Mesenteric fat pad (tissue), 1 donor: ENCODE measurements at places on chromosomes 16 and 17.

DNA sequence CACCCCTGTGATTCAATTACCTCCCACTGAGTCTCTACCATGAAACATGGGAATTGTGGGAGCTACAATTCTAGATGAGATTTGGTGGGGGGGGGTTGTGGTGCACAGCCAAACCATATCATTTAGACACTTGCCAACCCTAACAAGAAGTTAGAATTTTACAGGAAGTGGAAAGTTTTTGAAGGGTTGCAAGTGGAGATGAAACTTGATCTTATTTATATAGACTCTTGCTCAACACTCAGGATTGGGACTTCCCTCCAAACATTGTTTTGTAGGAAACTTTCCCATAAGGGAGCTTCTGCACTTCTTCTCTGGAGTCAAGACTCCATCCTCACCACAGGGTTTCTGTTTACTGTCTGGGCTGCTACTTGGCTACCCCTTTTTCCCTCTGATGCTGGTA, 266.7 kb upstream of the CDH11 start:
- DNase-seq: no peak

DNA sequence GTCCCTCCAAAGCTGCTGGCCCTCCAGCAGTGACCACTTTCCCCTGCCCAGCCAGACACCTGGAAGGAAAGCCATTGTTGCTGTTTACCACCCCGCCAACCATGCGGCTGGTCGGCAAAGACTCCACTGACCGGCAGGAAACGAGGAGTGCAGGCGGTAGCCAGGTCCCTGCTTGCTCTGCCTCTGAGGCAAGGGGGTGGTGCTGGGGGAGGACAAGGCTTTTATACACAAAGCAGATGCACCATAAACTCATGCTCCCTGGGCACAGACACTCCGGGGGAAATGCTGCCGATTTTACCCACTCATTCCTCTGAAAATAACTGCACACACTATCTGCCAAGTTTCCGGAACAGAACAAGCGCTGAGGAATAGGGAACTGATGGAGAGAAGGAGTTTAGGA, 62.8 kb upstream of the GRIN2A start:
- no peak for DNase-seq

- no peak for DNase-seq
These were observed 29.7 kb upstream of the WSCD1 start for GRCh38 chr17:6040504-6040903.

DNA sequence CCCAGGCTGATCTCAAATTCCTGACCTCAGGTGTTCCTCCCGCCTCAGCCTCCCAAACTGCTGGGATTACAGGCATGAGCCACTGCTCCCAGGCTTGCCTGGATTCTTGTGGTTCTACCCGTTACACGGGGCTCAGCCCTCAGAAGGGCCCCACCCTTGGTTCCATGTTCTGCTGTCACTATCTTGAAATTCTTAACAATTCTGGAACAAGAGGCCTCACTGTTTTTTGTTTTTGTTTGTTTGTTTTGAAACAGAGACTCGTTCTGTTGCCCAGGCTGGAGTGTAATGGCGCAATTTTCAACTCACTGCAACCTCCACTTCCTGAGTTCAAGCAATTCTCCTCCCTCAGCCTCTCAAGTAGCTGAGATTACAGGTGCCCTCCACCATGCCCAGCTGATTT, 96.6 kb downstream of the CACNG3 start:
- DNase-seq: no peak

- no peak for DNase-seq
These were observed 10.6 kb downstream of the NAA60 start for GRCh38 chr16:3454093-3454492.

- peak; percentile 93 for DNase-seq
These were observed 214.1 kb downstream of the SEC14L1 start for GRCh38 chr17:77354670-77355455.

GRCh38 chr16:51801635-51802034, 650.6 kb upstream of the SALL1 start:
- no peak for DNase-seq

DNA sequence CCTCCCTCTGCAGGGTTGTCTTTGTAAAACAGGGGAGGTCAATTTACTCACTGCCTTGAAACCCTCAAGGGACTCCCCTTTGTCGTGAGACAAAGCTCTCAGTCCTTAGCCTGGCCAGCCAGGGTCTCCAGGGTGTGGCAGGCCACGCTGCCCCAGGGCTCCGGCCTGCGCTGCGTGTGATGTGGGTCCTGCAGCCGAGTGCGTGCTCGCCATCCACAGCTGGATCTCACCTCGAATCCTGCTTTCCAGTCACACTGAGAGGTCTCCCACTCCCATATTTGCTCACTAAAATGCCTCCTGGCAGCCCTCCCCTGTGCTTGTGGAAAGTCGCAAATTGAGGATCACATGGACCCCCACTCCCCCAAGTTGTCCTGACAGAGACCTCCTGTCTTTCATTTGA, 10.0 kb upstream of the CLEC18C start:
- peak; percentile 91 for DNase-seq

- no peak for DNase-seq
These were observed 3.7 kb downstream of the TEPSIN start for GRCh38 chr17:81234940-81235821.

DNA sequence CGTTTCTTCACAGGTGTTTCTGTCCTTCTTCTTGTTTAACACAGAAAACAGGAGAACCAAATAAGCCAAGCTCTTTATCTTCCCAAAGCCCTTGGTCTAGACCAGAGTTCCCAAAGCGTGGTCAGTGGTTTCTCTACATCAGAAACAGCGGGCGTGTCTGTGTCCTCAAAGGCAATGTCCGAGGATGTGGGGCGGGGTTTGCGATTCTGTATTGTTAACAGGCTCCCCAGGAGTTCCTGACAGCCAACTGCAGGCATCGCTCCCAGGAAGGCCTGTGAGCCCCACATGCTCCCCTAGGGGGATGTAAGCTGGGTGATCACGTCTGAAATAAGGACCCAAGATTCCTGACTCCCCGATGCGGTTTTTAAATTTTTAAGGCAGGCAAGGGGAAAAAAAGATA, 28.4 kb upstream of the SLC25A19 start:
- no peak for DNase-seq

GRCh38 chr17:57965521-57966160, 10.4 kb upstream of the CUEDC1 start:
- no peak for DNase-seq

- no peak for DNase-seq
These were observed 41.8 kb downstream of the BRD7 start for GRCh38 chr16:50326835-50327465.

DNA sequence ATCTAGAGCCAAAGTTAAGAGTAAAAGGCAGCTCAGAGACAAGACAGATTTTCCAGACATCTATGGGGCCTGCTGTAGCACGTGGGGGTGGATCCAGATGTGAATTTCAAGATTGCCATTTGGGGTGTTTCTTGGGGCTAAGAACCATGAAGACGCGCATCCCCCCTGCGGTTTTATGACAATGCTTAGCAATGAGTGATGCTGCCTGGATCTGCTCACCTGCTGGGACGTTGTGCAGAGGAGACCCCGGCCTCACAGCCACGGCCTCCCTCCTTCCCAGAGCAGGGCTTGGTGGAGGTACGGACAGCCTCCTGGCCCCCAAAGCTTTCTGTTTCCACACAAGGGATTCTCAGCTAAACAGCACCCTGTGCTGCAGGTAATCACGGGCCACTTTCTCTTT, 151.5 kb upstream of the DYNLRB2 start:
- no peak for DNase-seq

- no peak for DNase-seq
These were observed 446.5 kb downstream of the MAF start for GRCh38 chr16:79154086-79154485.

DNA sequence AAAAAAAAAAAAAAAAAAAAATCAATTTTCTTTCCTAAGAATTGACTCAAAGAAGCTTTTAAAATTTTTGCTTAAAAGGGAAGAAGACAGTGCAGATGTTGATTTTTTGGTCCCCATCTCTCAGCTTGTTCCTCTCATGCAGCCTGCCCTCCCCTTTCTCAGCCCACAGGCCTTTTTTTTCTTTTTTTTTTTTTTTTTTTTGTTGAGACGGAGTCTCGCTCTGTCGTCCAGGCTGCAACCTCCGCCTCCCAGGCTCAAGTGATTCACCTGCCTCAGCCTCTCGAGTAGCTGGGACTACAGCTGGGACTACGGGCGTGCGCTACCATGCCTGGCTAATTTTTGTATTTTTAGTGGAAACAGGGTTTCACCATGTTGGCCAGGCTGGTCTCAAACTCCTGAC, 17.7 kb downstream of the YPEL2 start:
- DNase-seq: no peak

DNA sequence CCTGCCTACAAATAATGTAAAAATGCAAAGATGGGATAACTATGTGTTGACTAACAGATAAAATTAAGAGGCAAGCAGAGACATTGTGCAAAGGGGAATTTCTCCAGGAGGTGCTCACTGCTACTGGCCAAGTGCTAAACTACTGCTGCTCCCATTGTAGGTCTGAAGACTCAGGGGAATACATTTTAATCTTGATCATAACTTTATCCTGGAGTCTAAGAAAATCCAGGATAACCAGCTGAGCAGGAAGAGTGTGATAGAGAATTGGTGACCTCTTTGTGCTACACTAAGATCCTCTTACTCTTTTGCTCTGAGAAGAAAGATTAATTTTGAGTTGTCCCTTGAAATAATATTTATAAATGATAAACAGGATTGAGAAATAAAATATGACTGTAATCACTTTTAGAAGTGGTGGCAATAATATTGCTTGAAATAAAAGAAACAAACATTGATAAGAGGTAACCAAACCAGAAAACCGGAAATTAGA, 5.9 kb downstream of the RNF43 start:
- DNase-seq: no peak

- DNase-seq: no peak
These were observed 50.8 kb upstream of the PVALEF start for GRCh38 chr17:81114351-81115093.

- no peak for DNase-seq
These were observed 24.7 kb downstream of the GDE1 start for GRCh38 chr16:19497176-19497575.

GRCh38 chr17:76085731-76086366, 6.9 kb downstream of the ZACN start:
- DNase-seq: no peak

- DNase-seq: no peak
These were observed 193.5 kb upstream of the ANKFN1 start for GRCh38 chr17:55959756-55960155.

GRCh38 chr17:13931800-13932460, 137.4 kb upstream of the COX10 start:
- no peak for DNase-seq

DNA sequence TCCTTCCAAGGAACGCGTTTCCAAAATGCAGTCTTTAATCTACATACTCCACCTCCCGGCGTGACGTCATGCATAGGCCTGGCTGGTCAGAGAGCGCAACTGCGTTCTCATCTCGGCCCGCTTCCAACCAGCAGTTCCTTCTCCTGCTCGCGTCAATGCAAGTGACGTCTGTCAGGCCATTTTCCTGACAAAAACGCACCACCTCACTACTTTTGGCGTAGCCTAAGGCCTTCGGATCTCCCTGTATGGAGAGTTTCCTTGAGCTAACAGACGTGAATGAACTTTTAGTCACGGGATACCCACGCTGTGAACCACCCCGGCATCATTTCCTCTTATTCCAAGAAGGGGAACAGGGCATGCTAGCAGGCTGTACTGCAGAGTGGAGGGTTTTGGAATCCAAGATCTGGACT, 25.0 kb downstream of the TEX14 start:
- DNase-seq: no peak

GRCh38 chr16:28596115-28596630, 677 bp downstream of the SULT1A2 start:
- no peak for DNase-seq

- no peak for DNase-seq
These were observed 223.1 kb downstream of the ZNF423 start for GRCh38 chr16:49632795-49633184.

DNA sequence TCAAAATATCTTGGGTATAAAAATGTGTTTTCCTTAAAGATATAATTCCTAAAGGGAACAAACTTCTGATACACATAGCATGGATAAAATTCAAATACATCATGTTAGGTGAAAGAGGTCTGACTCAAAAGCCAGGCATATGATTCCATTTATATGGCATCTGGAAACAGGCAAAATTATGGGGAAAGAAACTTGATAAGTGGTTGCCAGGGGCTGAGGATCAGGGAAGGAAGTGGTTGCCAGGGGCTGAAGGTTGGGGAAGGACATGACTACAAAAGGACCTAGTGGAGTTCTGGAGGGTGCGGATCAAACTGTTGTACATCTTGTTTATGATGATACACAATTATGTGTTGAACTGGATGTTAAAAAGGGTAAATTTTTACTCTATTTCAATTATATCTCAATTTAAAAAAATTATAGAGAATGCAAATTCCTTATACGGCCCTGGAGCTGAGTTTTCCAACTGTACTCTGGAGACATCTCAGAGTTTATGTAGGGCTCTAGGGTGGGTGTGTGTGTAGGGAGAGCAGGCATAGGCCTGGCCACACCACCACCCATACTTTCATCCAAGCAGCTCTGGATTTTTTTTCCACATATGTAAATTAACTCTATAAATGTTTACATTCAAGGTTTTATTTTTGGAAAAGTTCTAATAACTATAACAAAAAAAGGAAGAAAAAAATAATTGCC, 55.0 kb downstream of the AMFR start:
- no peak for DNase-seq

DNA sequence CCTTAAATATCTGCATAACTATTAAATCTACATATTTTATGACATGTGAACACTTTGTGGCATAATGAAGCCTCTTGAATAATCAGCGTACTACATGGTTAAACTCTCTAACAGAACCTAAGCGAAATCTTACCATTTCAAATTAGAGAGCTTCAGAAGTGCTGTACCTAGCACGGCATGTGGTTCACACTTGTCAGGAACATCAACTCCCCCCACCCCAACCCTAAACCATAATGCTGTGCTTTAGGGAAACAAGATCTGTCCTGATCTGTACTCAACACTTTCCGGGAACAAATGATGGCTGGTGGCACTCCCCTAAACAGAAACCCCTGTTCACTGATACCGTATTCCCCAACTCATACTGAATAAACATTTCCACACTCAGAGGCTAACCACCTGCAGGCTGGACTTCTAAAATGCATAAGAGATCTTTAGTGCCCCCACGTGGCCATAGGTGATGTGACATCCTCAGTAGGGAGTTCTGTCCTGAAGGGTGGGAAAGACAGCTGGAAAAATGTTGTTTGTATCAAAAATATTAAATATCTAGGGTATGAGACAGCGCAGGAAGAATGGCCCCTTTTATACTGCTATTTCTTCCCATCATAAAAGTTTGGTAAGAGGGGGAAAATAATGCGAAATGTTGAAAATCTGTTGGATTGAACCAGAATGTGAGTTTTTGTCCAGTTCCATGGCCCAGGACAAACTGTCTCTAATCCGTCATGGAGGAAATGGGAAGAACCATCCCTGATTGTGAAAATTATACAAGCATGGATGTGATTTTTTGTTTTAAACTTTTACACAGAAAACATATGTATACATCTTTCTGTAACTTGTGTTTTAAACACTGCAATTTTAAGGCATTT, 88.6 kb downstream of the USP31 start:
- DNase-seq: no peak
